ENCODE measurements at places on chromosomes 5 and 9.
A peak's percentile ranks its signal among the peaks of the same experiment; 100 is the strongest.

DNA sequence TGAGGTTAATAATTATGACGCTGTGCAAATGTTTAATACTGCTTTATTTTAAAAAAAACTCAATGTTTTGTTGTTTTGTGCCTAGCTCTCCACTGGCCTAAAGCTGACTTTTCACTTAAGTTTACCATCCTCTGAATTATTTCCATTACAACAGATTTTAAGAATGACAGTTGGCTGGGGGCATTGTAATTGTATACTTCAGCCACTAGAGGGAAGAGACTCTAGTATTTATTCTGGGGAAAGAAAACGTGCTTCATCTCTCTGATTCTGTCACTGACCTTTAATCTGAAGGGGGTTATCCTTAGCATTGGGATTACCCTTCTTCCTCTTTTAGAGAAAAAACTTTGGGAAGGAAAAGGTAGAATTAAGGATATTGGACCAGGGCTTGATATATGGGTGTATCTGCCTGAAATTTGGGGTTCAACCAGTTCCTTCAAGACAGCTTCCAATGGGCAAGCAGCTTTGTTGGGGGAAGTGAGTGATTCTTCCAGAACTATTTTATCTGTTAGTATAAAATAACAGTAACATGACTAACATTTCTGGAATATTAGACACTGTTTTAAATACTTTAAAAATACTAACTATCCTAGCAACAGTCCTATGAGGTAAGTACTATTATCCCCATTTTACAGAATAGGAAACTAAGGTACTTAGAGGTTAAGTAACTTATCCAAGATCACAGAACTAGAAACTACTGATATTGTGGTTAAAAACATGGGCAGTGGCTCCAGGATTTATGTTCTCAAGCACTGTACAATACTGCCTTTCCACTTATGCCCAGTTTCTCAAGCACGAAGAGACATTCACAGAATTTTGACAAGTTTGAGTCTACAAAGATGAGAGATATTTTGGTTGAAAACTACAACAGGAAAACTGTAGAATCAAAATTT is 208.4 kb downstream of the CD180 start:
- peak; percentile 74 for DNase-seq

DNA sequence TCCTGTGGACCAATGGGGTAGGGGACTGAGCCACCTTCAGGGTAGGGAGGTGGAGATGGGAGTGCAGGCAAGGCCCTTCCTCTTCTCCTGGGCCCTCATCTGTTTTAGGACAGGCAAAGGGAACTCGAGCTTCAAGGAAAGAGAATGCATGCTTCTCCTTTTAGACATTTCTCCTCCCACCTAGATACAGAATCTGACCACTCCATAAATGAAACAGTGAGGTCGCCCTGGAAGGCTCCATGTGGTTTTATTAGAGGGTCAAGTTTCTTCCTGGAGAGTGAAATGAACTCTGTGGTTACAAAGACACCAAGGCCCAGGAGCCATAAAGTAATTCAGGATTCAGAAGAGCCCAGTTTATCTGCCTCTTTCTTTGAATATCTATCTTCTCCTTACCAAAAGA is 14.9 kb downstream of the LHFPL2 start:
- DNase-seq, result no peak

GRCh38 chr9:89319015-89319905 is 960 bp downstream of the SECISBP2 start:
- peak; percentile 40 for DNase-seq

- DNase-seq, result no peak
Measured at GRCh38 chr5:107812570-107813141, 141.9 kb upstream of the EFNA5 start.

DNA sequence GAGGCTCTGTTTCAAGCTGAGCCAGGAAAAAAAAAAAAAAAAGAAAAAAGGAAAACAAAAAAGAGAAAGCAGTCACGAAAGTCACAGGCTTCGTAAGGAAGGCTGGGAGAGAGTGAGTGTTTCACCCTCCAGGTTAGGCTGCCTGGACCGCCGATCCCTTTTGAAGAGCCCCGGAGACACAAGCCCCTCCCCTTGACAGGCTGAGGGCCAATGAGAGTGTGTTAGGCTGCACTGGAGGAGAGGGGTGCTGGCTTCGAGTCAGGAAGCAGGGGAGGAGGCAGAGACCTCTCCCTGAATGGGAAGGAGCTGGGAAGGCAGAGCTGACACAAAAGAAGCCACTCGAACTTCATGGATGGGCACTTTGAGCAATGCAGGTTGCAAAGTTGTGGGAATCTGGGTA is at the start of gene NMUR2:
Gene NMUR2, minus strand, starts transcription at position 135 of the 400 bp plus-strand sequence. CDS start 166 bp downstream, outside the sequence.
- peak; percentile 64 for DNase-seq

DNA sequence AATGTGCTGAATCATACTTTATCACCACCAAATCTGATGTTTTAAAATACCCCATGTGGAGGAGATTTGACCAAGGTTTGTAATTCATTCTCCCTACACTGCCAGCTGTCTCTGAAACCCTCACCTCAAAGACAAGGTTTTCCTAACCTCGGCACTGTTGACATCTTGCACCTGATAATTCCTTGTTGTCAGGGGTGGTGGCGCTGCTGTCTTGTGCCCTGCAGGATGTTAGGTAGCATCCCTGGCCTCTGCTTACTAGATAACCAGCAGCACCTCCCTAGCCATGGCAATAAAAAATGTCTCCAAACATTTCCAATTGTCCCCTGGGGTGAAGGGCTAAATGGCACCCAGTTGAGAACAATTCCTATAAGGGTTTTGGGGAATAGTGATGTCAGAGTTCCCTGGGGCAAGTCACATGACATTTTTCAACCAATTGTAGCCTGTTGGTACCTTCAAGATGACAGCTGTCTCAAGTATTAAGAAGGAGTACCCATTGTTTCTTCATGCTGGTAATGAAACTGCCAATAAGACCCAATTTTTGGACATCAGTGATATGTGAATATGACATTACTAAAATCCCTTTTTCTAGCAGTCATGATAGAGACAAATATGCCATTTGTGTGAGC is 160.6 kb upstream of the PLCXD3 start:
- DNase-seq, result peak; percentile 12

GRCh38 chr5:61386045-61386800 is 54.2 kb downstream of the ZSWIM6 start:
- DNase-seq, result peak; percentile 71

GRCh38 chr5:125668884-125669283 is 754.3 kb upstream of the GRAMD2B start:
- DNase-seq, result peak; percentile 99

DNA sequence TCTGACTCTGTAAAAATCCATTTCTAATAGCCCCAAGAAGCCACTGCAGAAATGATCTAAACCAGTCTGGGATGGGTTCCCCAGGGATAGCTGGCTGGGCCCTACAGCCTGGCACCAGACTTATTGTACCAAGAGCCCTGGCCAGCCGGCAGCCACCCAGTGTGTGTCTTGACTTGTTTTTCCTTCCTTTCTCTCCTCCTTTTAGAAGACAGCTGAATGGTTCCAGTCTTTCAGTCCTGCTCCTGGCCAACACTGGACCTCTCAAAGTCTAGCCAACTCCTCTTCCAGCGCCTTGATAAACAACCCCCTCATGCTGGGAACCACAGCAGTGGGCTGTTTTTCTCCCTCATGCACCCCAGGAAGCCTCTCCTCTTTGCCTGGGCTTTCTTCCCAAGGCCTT is 34.1 kb downstream of the ATOX1 start:
- DNase-seq, result no peak

GRCh38 chr5:113233606-113234005 is 201.2 kb downstream of the TSSK1B start:
- DNase-seq, result peak; percentile 64

DNA sequence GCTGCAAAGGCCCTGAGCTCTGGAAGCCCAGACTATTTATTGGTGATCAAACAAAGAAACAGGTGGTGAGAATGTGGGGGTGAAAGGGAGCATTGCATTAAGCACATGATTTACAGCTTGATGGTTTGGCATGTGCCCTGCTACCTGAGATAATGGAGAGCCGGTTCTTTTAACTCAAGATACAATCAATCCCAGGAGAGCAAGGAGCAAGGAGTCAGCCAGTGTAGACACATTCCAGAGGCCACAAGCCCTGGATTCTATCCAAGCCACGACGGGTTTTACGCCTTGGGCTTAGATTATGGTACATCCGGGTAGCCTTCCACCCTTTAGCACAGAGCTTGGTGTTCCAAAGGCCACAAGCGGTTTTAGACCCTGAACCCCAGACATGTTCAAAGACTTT is 292.2 kb downstream of the CYLC2 start:
- DNase-seq, result peak; percentile 77

GRCh38 chr9:2242831-2243330 is 227.7 kb downstream of the SMARCA2 start:
- DNase-seq, result peak; percentile 69

DNA sequence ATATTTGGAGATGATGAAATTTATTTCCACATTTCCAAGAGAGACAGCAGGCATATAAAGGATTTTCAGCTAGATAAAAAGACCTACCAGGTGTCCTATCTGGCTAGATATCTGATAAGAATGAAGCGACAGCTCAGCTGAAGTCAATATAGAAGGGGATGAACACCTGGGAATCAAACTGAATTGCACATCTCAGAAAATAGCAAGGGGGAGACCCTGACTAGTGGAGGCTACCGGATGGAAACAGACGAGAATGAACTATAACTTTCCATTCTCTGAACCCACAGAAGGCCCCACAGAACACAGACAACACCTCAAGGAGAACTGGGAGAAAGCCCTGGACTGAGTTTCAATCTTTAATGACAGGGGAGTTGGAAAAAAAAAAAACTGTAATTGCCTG is 51.1 kb downstream of the CPLANE1 start:
- DNase-seq, result no peak

DNA sequence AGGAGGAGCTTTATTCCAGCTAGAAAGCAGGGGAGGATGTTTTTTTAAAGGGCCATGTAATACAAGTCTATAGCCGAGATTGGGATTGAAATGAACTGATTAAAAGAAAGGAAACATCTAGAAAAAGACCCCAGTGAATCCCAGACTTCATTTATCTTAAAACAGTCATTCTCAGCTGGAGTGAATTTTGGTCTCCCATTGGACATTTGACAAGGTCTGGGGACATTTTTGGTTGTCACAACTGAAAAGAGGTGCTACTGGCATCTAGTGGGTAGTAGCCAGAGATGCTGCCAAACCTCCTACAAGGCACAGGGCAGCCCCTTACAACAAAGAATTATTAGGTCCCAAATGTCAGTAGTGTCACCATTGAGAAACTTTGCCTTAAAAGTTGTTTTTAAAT is 16.3 kb upstream of the SPINK4 start:
- DNase-seq, result peak; percentile 12

DNA sequence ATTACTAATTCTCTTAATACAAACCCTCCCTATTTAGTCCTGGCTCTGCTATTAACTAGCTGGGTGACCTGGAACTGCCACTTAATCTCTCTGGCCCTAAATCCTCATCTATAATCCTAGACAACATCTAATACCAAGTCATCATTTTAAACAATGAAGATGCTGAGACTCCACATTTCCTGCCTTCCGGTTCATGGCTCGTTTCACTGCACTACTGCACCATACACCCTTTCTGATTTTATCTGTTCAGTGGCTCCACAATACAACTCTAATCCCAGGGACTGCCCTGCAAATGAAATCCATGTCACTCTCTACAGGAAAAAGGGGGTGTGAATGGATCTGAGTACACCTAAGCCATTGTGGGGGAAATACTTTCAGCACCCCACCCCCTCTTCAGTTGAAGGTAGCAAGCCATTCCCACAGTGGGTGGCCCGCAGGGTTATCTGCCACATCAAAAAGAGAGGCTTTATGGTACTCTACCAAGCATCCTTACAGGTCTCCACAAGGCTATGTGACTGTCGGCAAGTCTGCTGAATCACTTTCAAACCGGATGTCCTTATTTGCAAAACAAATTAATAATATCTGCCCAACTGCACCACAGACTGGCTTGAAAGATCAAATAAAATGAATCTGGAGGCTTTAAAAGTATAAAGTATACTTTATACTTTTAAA is 89.5 kb downstream of the EPB41L4A start:
- peak; percentile 8 for DNase-seq

DNA sequence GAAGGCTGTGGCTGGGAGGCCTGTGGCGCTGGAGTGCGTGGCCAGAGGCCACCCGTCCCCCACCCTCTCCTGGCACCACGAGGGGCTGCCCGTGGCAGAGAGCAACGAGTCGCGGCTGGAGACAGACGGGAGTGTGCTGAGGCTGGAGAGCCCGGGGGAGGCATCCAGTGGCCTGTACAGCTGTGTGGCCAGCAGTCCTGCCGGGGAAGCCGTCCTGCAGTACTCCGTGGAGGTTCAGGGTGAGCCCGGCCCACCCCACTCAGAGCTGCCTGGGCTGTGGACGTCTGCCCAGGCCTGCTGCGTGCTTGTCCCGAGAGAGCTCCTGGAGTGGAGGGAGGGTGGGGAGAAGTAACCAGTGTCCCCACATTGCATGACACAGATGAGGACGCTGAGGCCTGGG is 89.2 kb downstream of the HMCN2 start:
- DNase-seq, result no peak

GRCh38 chr5:5572010-5572865 is 149.8 kb downstream of the ICE1 start:
- peak; percentile 73 for DNase-seq

- DNase-seq, result peak; percentile 65
Measured at GRCh38 chr9:68869022-68869421, 144.9 kb downstream of the PRKACG start.
